AG08395 (cell line): ENCODE measurements at places on chromosomes 2 and 18.

DNA sequence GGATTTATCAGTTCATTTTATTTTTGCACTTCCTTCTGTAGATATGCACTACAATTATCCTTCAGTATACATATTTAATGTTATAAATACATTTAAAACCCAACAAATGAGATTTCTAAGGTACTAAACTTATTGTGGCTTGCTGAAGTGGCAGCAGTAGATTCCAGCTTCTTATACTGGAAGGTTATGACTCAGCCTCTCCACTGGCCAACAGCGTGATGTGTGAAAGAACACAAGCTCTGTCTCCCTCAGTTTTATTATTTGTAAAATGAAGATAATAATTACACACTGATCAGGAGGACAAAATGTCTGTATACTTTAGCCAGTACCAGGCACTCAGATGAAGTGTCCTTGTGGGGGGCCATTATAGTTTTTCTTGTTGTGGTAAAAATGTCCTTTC, 1147.1 kb downstream of the CNTNAP5 start:
- DNase-seq, result no peak

DNA sequence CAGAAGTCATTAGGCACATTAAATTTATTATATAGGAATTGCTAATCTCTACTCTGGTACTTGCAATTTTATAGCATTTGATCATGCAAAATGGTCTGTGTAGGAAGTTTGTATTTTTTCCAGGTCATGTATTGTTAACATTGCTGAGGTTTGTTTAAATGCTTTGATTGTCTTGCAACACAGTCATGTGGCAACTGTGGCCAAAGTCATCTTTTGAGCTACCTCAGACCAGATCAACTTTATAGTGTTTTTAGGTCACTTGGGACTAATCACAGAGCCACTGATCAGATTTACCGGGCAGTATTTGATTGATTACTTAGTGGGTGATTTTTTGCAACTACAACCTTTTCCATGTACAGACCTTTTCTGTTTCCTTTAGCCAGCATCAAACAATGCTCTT, 3.7 kb downstream of the SERPINB5 start:
- DNase-seq, result no peak

- DNase-seq, result no peak
Measured at GRCh38 chr2:42602876-42603219, 34.4 kb downstream of the MTA3 start.

DNA sequence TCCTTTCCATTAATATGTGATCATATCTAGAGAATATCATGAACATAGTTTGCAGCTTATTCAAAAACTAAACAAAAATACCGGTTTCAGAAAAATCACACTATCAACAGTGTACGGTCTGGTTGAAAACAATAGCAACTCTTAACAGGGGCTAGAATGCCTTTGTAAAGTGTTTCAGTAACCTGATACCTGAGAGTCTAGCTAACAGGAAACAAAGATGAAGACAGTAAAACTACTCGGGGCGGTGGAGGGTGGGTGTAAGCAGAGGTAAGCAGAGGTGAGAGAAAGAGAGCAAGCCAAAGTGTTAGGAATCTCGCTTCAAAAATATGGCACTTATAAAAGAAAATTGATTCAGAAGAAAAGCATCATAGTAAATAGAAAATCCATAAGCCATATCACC, 109.0 kb upstream of the RGPD4 start:
- DNase-seq, result no peak

- no peak for DNase-seq
Measured at GRCh38 chr2:54373855-54374254, 82.3 kb upstream of the SPTBN1 start.

DNA sequence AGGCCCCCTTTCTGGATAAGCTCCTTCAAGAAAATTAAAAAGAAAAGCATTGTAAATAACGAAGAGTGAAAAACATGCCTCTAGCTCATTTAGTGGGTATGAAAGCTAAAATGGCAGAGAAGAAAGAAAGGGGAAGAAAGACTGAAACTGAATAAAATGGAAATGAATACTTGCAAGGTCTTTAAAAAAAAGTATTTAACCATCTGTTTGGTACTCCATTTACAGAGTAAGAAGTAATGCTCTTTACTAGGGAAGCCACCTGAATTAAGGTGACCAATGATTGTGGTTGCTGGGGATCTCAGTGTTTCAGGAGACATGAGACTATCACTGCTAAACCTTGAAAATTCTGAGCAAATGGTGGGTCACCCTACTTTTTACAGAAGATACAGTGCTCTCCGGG, 17.7 kb upstream of the ARL5A start:
- no peak for DNase-seq

GRCh38 chr2:161745866-161746614, 121.8 kb downstream of the SLC4A10 start:
- DNase-seq, result no peak

DNA sequence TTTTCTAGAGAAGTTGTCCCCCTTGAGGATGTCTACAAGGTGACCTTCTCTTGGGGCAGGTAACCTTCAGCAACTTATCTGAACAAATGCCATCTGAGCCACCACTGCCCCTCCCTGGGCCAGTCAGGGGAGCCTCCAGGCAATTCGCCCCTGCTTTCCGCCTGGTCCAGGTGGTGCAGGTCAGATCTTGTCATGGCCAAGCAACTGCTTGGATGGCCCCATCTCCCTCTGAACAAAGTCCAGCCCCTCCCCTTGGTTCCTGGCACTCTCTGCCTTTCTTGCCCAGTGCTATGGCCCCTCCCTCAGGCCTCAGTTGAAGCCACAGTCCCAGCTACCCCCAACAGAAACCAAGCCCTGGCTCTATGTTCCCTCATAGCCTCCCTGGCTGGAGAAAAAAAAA, 138.7 kb downstream of the ALPK2 start:
- no peak for DNase-seq
